ENCODE measurements at places on chromosomes 11 and 22.

DNA sequence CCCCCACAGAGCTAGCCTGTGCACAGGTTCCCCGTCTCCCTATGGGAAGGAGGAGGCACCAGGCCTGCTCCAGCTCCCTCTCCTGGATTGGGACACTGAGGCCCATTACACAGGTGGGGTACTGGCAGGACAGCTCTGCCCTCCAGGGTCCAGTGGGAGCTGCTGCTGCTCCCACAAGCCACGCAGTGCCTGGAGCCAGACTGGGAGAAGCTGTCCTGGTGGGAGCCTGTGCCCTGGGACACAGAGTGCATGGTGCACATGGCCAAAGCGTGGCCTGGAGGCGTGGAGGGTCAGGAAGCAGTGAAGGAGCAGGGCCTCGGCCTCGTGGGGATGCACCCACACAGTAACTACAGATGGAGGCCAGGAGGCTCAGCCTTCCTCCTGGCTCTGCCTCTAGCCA lies 27.5 kb downstream of the DUSP8 start:
- DNase-seq: no peak

- DNase-seq: no peak
Measured at GRCh38 chr22:24095826-24096757, 85.0 kb downstream of the CABIN1 start.

DNA sequence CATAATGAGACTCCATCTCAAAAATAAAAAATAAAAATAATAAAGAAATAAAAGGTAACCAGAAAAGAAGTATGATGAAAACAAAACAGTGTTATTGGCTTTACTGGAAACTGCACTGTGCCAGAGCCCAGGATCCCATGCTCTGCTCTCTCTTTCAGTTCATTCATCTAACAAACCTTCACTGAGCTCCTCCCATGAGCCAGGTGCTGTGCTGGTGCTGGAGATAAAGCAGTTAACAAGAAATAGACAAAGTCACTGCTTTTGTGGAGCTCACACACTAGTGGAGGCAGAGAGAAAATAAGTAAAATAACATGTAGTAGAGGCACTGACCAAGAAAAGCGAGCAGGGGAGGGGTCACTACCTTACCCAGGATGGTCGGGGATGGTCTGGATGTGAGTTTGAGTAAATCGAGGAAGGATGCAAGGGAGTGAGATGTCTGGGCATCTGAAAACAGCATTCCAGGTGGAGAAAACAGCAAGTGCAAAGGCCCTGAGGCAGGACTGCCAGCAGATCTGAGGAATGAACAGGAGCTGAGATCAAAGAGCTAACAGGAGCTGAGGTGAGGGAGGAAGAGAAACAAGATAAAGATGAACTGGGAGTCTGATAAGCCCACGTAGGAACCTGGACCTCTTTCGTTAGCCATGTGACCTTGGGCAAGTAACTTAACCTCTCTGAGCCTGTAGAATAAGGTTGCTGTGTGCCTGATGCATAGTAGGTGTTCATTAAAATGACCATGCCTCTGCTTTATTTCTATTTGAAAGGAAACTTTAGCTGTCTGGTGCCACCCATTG lies 31.3 kb upstream of the CD82 start:
- DNase-seq: no peak

GRCh38 chr11:86003654-86004053 lies 65.2 kb downstream of the PICALM start:
- no peak for DNase-seq

GRCh38 chr11:112322173-112322790 lies 61.6 kb upstream of the PLET1 start:
- no peak for DNase-seq

DNA sequence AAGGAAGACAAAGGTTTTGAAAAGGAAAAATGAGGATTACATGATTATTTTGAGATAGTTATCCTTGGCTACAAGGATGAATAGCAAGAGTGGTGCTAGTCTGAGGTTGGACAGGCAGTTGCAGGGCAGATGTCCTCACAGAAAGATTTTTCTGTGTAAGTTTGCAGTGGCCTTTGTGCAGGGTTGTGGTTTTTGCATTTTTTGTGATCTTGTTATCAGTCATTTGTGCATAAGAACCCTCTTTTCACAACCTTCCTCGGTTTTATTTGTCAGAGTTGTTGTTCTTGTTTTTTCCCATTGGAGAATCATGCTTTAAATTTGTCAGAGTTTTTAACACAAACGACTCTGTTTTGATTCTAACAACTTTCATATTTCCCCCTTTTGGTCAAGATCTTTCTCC lies 1.4 kb downstream of the CCDC134 start:
- DNase-seq: no peak

- peak; percentile 19 for DNase-seq
Measured at GRCh38 chr11:62324731-62325556, 12.3 kb upstream of the ASRGL1 start.

- DNase-seq: no peak
Measured at GRCh38 chr11:20021771-20022362, 138.4 kb downstream of the DBX1 start.
